ENCODE measurements at places on chromosomes 12 and 14. TPM values are rescaled to one million over a fixed set of nuclear protein-coding genes. Genes with fewer than 3 reads are reported as not detected.

Gene LHX5
- not detected for total RNA-seq

DNA sequence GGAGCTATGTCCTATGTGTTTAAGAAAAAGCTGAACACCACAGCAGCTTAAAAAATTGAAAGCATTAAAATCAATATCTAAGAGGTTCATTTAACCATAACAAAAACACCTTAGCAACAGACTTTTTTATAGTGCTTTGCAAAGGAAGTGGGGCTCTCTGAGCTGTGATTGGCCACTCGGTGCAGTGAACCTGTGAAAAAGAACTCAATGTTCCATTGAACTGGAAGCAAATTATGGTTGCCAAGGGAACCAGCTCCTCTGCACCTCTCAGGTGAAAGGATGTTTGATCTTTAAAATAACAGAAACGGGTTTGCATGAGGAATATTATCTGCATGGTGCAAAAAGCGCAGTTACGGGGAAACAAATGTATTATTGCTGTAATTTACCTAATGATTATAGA is 149.4 kb downstream of the SNAPC1 start:
- no peak for DNase-seq

GRCh38 chr12:108305991-108306501 is 33.1 kb downstream of the CMKLR1 start:
- peak; percentile 41 for DNase-seq

GRCh38 chr12:111529424-111530368 is 69.4 kb downstream of the ATXN2 start:
- peak; percentile 70 for DNase-seq

Gene IKBIP
- total RNA-seq: 61.5 TPM

GRCh38 chr14:103521951-103522563 is 573 bp downstream of the CKB start:
- no peak for DNase-seq

GRCh38 chr14:101535232-101535631 is 26.1 kb upstream of the DIO3 start:
- peak; percentile 4 for DNase-seq

Gene DNAAF2
- total RNA-seq: 8.4 TPM

- DNase-seq: no peak
Measured at GRCh38 chr12:95118788-95119179, 45.4 kb upstream of the NR2C1 start.

Gene FOS
- 122 TPM for total RNA-seq

Gene KERA
- not detected for total RNA-seq

DNA sequence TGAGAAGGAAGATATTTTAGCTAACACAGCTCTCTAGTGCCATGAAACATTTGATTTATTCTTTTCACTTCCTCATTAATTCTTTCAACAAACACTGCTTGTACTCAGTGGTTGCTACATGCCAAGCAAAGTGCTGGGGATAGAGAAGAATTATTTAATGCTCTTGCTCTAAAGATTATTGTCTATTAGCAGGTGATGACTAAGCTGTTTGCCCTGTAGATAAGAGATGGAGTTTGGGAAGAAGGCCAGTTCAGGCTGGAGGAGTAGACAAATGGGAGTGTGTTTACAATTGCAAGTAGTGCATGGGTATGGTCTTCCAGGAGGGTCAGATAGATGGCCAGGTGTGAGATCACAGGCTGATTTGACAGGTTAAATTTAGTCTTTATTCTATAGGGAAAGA is 99.8 kb upstream of the SEL1L start:
- no peak for DNase-seq

DNA sequence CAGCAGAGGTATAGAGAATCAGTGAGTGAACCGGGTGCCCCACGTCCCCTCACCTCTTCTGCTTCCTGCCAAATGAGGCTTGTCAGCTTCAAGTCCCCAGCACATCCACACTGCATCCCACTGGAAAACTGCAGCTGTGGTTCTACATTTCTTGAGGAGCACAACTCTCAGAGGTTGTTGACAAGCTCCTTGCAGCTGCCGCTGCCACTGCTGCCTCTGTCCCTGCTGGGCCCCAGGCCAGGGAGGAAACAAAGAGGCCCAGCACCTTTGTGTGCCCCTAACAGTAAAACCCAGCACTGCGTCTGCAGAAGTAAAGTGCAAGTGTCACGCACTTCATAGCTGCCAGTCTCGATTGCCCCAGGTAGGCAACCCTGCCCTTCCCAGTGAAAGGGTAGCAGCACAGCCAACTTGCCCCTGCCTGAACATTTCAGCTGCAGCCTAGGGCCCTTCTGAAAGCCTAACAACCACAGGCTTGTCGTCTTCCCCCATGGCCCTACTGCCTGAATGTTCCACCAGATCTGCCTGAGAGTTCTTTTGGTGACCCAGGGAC is 1162.1 kb upstream of the USP15 start:
- DNase-seq: no peak

DNA sequence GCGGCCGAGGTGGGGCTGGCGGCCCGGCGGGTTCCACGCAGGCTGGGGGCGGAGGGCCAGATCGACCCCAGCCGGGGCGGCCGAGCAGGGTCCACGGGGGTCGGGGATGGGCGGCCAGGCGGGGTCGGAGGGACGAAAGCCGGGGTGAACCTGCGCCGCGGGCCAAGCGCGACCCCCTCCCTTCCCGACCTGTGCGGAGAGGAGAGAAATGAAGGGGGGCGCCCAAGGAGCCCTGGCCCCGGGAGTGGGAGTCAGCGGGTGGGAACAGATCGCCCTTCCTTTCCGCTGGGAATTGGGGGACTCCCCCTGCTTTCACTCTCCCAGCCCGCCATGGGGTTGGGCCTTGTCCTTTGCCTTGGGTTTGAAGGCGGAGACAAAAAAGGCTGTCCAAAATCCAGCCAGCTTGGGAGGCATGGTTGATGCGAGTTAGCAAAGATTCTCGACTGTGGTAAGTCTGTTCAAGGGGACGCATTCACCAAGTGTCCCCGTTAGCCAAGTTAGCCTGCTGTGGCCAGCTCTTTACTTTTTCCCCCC is 559 bp upstream of the CKAP4 start:
- DNase-seq: peak; percentile 81

Gene RNF34
- 52.7 TPM for total RNA-seq

Gene CEP128
- 10.0 TPM for total RNA-seq

Gene NFATC4
- total RNA-seq: 56.4 TPM

DNA sequence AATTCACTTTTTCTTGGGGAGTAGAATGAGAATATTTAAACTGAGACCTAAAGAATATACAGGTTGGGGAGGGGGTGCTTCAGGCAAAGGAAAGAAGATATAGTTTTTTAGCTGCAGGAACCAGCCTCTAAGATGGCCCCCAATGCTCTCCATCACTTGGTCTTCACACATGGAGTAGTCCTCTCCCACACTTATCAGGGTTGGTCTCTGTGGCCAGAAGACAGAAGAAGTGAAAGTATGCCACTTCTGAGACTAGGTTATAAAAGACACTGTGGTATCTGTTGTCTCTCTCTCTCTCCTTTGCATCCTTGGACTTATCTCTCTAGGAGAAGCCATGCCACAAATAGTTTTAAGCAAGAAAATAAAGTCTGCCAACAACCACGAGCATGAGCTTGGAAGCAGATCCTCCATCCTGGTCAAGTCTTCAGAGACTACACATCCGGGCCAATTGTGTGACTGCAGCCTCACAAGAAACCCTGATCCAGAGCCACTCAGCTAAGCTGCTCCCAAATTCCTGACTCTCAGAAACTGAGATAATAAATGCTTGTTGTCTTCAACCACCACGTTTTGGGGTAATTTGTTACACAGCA is 18.0 kb downstream of the PUS7L start:
- DNase-seq: no peak

Gene HOXC11
- total RNA-seq: 2.9 TPM

GRCh38 chr14:60723116-60723906 is 840 bp downstream of the SIX4 start:
- peak; percentile 62 for DNase-seq

Gene OR10G3
- not detected for total RNA-seq

DNA sequence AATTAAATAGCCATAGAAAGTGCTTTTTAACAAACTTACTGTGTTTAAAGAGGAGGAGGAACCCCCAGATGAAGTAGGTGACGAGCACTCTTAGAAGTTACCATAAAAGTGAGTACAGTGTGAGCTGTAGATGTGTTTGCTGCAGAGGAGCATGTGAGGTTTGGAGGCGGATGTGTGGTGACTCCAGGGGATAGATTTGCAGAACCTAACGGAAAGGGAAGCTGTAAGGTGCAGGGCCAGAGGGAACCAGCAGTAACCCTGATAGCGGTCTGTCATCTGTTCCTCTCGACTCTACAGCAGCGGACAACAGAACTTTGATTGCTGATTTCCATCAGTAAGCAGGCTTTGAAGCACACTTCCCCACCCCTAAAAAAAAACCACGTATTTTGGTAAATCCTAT is 5.2 kb downstream of the CALM1 start:
- DNase-seq: no peak

Gene SDSL
- total RNA-seq: 5.2 TPM

- DNase-seq: no peak
Measured at GRCh38 chr12:50099302-50100008, 4.4 kb upstream of the GPD1 start.

DNA sequence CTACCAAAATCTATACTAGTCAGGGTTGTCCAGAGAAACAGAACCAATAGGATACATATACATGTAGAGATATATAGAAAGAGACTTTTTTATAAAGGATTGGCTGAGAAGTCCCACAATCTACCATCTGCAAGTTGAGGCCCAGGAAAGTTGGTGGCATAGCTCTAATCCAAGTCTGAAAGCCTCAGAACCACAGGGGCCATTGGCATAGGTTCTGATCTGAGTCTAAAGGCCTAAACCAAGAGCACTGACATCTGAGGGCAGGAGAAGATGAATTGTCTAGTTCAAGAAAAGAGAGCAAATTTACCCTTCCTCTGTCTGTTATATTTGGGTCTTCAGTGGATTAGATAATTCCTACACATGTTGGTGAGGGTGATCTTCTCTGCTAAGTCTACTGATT is 433.1 kb downstream of the ADAMTS20 start:
- DNase-seq: no peak

DNA sequence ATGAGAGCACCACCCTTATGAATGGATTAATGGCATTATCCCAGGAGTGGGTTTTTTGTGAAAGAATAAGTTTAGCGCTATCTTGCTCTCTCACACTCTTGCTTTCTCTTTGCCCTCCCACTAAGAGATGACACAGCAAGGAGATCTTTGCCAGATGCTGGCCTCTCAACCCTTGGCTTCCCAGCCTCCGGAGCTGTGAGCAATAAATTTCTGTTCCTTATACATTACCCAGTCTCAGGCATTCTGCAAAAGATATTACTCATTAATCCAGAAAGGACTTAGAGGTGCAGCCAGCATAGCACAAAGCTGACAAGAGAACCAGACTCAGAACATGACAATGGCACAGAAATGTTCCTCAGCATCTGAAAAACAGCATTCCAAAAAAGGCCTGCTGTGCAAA is 190.6 kb downstream of the ITPR2 start:
- peak; percentile 78 for DNase-seq

DNA sequence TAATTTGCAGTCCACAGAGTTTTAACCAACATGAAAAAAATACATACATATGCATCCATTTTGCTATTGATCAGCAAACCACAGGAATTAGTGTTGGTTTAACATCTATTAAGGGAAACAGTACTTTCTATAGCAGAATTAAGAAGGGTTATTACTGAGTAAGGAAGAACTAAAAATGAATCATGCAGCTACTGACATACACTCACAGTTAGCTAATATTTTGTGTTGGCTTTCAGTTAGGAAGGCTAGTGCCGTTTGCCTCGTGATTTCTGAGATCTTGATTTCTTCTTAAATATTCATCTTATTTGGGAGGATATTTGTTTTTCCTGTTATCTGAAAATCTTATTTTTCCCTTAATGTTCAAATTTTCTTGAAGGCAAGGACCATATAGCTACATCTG is 423.4 kb downstream of the NOVA1 start:
- peak; percentile 6 for DNase-seq

- no peak for DNase-seq
Measured at GRCh38 chr14:103651585-103651984, 22.6 kb downstream of the KLC1 start.

- DNase-seq: no peak
Measured at GRCh38 chr14:59890676-59891075, 20.1 kb upstream of the RTN1 start.

Gene NPFF
- not detected for total RNA-seq

DNA sequence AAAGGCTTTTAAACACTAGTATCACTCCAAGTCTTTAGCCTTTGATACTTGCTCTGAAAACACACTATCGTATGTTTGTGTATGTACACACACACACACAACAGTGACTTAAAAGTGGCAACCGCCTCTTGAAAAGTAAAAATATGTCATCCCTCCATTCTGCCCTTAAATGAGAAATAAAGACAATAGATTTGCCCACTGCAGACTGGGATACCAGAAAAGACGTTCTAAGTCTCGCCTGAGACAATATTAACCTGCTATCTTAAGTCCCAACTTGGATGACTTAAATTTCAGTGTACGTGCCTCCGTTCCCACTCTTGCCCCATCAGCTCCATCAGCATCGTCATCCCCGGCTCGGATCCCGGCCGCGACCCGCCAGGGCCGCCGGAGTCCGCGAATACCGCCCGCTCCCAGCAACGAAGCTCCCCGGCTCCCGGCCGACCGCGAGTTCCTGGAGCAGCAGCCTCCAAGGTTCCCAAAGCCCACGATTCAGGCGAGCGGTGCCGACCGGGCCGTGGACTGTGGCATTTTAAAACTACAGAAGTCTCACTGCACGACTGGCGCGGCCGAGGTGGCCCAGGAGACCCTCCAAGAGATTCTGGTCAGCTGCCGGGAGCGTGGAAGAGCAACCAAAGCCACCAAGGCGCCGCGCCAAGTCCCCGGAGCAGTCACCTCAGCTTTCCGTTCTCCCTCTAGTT is 2.8 kb upstream of the ARID2 start:
- peak; percentile 52 for DNase-seq

- DNase-seq: no peak
Measured at GRCh38 chr12:61860451-61860850, 399.8 kb upstream of the USP15 start.

DNA sequence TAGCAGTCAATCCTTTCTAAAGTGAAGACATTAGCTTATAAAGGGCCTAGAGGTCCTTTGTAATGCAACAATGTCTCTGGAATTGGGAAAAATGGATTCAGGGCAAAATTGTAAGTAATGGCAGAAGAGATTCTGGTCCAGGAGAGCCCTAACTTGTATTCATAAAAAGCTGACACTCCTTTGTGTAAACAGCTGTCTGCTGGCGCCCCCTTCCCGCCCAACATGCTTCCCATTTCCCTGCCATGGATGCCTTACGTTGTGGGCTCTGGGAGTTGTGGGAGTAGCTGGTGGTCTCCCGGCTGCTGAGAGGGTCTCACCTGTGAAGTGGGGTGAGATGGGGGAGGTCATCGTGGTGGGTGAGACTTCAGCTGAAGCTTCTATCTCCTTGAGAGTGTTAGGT is 2.3 kb downstream of the ACRBP start:
- DNase-seq: no peak

Gene MED13L
- 189 TPM for total RNA-seq

Gene BEGAIN
- not detected for total RNA-seq
